Stimulated activated effector memory CD8-positive, alpha-beta T cell treated with anti-CD3 and anti-CD28 coated beads, Interleukin-12 subunit alpha, Interleukin-12 subunit beta, amount 100 ng/mL, for 72 hours (primary cell): ENCODE measurements at places on chromosomes 7 and 10.

DNA sequence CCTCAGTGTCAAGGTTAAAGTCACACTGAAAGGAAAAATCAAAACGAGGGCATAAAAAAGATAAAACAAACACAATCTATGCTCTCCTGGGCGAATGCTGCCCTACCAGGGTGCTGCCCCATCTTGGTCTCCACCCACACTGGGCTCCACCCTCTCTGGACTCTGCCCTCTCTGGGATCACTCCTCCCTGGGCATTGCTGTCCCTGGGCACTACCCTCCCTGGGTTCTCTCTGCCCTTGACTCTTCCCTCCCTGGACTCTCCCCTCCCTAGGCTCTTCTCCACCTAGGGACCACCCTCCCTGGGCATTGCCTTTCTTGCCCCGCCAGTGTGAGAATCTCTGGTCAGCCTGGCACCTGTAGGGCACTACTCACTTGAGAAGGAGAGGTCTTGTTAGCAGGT lies 8.6 kb downstream of the GDF2 start:
- no peak for DNase-seq

- no peak for DNase-seq
Observed at GRCh38 chr10:86830043-86830591, 73.7 kb downstream of the BMPR1A start.

GRCh38 chr10:77984986-77985385 lies 44.3 kb downstream of the POLR3A start:
- DNase-seq: no peak

- no peak for DNase-seq
Observed at GRCh38 chr7:124497176-124497575, 268.4 kb downstream of the GPR37 start.

DNA sequence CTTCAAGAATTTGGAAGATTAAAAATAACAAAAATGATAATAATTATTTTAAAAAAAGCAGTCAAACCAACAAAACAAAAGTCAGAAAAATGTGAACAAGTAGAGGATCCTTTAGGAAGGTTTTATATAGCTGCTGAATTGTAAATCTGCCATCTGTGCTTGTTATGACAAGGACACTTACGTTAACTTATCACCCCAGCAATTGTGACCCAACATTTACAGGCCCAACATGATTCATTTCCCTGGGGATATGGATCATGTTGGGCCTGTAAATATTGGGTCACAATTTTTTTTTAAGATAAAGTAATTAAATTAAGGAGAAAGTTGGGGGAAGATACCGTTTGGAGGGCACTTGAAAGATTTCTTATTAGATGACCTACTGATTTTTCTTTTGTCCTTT lies 261.4 kb upstream of the HABP2 start:
- no peak for DNase-seq

DNA sequence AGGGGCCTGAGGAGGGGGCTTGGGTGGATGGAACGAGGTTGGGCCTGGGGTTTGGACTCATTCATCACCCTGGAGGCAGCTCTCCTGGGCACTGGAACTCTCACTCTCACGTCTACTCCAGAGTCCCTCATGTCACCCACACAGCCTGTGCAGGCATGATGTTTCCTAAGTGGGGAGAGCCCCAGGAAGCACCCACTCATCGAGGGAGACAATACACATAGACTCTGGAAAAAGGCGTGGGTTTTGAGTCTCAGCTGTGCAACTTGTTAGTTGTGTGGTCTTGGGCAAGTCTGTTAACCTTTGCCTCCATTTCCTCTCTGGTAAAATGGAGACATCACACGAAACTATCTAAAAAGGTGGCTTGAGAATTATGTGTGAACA lies 25.9 kb upstream of the RBM20 start:
- DNase-seq: no peak

GRCh38 chr7:76318488-76319353 lies 16.2 kb downstream of the HSPB1 start:
- peak; percentile 49 for DNase-seq

DNA sequence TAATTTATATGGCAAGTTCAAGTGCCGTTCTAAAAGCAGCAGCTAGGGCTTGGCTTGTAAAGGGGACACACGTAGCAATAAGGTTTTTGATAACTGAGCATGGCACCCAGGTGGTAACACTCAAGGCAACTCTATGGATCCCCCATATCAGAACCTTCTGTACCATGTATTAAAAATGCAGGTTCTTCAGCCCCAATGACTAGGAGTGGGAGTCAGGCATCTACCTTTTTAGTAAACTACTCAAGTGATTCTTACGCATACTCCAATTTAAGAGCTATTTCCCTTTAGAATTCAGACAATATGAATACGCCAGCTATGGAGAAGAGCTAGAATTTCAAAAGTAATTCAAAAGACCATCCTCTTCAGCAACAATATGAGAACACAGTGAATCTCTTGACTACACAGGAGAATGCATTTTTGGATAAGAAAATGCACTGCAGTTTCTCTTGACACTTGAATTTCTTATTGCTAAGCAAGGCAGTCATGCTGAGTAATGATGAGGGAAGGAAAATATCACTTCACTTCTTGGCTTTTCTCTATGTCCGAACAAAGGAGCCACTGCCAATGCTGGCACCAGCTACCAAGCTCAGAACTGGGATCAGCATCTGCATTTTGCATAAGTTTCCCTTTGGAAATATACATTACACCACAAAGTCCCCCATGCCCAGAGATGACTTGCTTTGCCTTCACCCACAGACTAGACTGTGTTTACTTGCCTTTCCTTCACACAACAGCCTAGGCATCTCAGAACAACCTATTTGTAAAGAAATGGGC lies 53.5 kb downstream of the ABLIM1 start:
- DNase-seq: no peak

DNA sequence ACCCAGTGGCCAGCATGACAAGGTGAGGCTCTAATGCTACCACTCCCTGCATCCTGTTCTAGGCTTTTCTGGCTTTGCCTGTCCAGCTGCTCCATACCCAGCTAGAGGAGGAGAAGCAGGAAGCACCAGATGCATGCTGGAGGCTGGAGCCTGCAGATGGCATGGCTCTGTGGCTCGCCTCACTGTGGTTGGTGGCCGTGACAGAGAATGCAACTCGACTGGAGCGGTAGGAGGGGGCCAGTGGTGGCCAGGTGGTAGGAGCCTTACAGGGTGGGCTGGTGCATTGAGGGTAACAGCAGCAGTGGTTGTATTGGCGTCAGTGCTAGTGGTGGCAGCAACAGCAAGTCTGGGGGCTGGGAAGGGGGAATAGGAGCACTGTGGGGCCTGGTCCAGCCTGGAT lies 128.6 kb downstream of the ZNF248 start:
- DNase-seq: no peak

DNA sequence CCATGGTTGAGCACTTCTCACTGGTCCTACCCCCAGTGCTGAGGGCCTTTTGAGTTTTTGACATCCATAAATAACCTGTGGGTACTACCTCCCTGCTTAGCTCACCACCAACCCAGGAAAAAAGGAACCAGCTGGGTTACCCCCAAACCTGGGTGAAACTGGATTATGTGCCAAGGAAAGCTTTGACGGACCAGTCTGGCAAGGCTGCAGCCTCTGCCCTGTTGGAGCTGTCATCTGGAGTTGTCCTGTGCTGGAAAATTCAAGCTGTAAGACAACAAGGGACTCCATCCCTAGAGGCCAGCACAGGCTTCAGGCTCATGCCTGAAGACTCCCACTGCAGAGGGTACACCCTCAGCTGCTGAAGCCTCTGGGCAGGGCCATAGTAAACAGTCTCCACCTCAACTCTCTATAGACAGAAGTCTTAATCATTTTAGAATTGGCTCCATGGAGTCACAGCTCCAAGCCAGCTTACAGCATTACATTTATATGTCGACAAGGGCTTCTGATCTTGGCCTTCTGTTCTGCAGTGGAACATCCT lies 115.5 kb upstream of the AFAP1L2 start:
- DNase-seq: no peak

- DNase-seq: no peak
Observed at GRCh38 chr10:118465300-118465874, 123.3 kb upstream of the FAM204A start.

DNA sequence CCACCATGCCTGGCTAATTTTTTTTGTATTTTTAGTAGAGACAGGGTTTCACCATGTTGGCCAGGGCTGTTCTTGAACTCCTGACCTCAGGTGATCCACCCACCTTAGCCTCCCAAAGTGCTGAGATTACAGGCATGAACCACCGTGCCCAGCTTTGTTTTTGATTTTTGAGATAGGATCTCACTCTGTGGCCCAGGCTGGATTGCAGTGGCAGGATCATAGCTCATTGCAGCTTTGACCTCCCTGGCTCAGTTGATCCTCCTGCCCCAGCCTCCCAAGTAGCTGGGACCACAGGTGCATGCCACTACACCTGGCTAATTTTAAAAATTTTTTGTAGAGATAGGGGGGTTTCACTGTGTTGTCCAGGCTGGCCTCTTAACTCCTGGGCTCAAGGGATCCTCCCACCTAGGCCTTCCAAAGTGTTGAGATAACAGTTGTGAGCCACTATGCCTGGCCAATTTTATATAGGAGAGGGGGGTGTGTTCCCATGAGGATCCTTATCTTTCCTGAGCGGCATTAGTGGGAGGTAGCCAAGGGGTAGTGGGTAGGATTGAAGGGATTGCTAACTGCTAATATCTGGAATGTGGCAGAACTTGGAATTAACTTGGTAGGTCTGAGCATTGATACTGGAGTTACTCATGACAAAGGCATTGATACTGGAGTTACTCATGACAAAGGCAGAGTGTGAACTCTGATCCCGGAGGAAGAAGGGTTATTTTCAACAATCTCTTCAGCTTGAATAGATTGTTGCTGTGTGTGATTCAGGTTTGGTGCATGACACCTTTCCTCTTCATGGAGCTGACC lies 1.0 kb upstream of the NOLC1 start:
- no peak for DNase-seq

GRCh38 chr7:4631380-4632179 lies 50.5 kb upstream of the FOXK1 start:
- no peak for DNase-seq

DNA sequence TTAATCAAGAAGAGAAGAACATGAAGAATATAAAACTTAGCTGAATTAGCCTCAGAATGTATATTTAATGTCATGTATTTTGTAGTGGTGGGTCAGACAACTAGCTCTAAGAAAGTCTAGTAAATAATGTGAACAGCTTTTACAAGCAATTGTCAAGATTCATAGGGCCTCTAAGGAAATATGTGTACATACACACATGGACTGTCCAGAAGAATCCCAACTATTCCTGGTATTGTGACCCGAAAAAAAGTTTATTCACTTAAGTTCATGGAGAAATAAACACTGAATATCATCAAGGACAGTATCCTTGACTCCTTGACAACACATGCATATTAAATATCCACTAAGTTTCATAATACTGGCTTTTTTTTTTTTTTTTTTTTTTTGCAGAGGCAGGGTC lies 11.4 kb upstream of the TWIST1 start:
- no peak for DNase-seq

GRCh38 chr7:50308532-50309385 lies 4.2 kb downstream of the IKZF1 start:
- peak; percentile 77 for DNase-seq

- DNase-seq: no peak
Observed at GRCh38 chr10:114525368-114525949, 121.2 kb upstream of the AFAP1L2 start.
